Activated CD8-positive, alpha-beta memory T cell treated with anti-CD3 and anti-CD28 coated beads, Interleukin-2, amount 10 ng/mL, durations not matched to agents 7 days and 5 days (primary cell): ENCODE measurements at places on chromosomes 5 and 9. TPM values are rescaled to one million over a fixed set of nuclear protein-coding genes. Genes with fewer than 3 reads are reported as not detected.

The HTR4 gene
- total RNA-seq = not detected

The SPINK7 gene
- not detected for total RNA-seq

The PCDHGC4 gene
- total RNA-seq = not detected

The EDIL3 gene
- not detected for total RNA-seq

The ADGRD2 gene
- not detected for total RNA-seq

The WDR5 gene
- 41.2 TPM for total RNA-seq

The TAF11L5 gene
- not detected for total RNA-seq

The LCN12 gene
- 0.68 TPM for total RNA-seq

The PHYHD1 gene
- total RNA-seq = 0.63 TPM

The PARP8 gene
- 128 TPM for total RNA-seq

The LMX1B gene
- not detected for total RNA-seq

The APBA1 gene
- total RNA-seq = 3.6 TPM

The ZNF883 gene
- total RNA-seq = not detected

The CARD9 gene
- total RNA-seq = 3.1 TPM

The FST gene
- 0.49 TPM for total RNA-seq

The SIT1 gene
- total RNA-seq = 144 TPM

The CFAP90 gene
- not detected for total RNA-seq

The PPIC gene
- not detected for total RNA-seq

The TXN gene
- 322 TPM for total RNA-seq

The MYMK gene
- not detected for total RNA-seq

The ANGPTL2 gene
- not detected for total RNA-seq

The TIMD4 gene
- total RNA-seq = 4.6 TPM

The GARNL3 gene
- total RNA-seq = 4.0 TPM

The RUSC2 gene
- 2.8 TPM for total RNA-seq

The CDH9 gene
- not detected for total RNA-seq

The NEURL1B gene
- 0.26 TPM for total RNA-seq

The PCYOX1L gene
- total RNA-seq = 26.7 TPM
